Trophoblast cell (in vitro differentiated cells and primary cell): ENCODE measurements at places on chromosomes 4 and X.

DNA sequence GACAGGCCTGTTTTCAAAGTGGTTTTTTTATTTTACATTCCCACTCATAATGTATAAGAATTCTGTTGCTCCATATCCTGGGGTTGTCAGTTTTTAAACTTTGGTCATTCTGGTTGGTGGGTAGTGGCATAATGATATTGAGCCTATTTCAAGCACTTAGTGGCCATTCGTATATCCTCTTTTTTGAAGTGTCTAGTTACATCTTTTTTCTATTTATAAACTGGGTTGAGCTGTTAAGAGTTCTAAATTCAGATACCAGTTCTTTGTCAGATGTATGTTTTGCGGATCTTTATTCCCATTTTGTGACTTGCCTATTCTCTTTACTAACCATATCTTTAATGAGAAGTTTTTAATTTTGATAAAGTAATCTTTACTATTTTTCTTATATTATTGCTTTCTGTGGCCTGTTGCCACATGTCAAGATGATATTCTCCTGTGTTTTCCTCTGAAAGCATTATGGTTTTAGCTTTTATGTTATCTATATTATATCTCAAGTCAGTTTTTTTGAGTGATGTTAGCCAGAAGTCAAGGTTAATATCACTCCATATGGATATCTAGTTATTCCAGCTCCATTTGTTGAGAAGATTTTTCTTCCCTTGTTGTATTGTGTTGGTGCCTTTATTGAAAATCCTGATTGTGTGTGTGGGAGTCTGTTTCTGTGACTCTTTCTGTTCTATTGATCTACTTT, 110.9 kb downstream of the FHIP1A start:
- DNase-seq = no peak

GRCh38 chr4:182918791-182919302, 1.7 kb upstream of the DCTD start:
- DNase-seq = no peak

DNA sequence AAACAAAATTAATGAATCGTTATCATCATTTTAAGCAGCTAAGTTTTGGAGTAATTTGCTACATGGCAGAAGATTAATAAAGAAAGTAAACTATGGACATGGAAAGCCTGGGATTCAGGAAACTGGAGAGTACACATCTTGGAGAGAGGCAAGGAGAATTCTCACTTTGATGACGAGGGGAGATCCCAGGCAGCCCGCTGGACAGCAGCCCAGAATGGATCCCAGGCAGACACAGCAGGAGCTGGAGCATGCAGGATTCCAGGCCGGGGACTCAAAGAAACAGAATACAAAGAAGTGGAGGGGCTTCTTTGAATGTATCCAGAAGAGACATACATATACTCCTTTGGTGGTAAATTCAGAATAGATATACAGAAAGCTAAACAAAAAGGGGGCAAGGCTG, 118.0 kb upstream of the ATP6AP2 start:
- no peak for DNase-seq

DNA sequence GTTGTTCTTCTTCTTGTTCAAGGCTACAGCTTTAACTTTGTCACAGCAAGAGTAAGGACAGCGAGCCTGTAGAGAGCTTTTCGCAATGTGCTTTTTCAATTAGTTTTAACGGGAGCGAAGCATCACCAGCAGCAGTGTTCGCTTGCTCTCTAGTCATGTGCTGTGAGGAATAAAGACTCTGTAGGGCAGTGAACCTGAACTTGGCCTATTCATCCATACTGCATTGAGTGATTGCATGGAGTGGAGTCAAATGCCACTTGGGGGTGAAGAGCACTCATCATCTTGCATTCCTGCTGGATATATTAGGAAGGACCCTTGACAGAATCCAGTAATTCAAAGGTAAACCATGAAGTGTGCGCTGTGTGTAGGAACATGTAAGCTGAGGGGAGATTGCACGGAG, 240.0 kb downstream of the FRMPD4 start:
- DNase-seq = no peak

- no peak for DNase-seq
Observed at GRCh38 chrX:17788439-17788838, 51.1 kb downstream of the SCML1 start.

GRCh38 chr4:169115897-169116254, 105.8 kb upstream of the CBR4 start:
- DNase-seq = peak; percentile 85

DNA sequence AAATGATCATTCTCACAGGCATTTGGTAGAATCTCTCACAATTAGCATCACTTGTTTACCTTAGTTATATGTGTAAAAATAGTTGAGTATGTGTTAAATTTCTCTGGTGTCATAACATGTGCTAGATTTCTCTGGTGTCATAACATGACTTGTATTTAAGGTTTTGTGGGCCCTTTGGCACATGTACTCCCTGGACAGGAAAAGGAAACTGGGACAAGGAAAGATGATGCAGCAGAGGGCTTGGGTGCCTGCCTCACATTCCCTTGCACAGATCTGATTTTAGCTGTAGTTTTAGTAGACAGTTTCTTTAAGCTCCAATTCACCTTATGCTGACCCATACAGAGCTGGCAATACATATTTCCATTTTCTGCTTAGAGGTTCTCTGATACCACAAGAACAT, 726.0 kb downstream of the C4orf33 start:
- no peak for DNase-seq

GRCh38 chr4:103307453-103308247, 109.5 kb upstream of the CENPE start:
- DNase-seq = no peak

DNA sequence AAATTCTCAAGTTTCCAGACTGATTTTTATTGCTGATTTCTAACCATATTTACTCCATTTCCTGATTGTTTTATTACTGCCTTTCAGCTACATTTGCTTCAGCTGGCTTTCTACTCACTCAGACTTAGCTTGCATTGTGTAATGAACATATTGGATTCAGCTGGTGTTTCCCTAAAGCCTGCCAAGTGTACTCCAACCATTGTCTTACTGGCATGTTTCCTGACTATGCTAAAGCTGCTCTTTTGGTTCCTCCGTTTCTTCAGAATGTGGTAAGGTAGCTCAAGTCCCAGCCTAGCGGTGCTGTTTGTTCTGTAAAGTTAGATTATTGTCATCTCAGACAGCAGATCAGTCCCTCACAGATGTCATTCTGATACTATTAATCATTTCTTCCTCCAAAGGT, 53.1 kb upstream of the GLRA2 start:
- DNase-seq = no peak

GRCh38 chrX:10821293-10821692, 200.9 kb upstream of the MID1 start:
- DNase-seq = no peak

- DNase-seq = no peak
Observed at GRCh38 chr4:107885865-107886264, 45.5 kb upstream of the CYP2U1 start.

DNA sequence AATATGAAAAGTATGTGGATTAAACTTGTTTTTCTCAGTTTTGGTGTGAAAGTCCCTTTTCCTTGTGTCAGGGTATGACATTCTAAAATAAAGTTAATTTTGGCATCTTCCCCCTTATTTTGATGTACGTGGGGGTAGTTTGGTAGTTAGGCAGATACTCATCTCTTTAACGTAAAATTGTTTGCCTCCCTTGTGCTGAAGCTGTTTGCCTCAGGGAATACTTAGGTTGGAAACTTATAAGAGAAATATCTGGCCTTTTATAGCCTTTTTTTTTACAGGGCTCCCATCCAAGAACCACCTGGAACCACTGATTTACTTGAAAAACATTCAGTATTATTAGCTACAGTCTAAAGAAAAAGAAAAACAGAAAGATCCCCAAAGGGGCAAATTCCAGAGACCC, 85.5 kb downstream of the PHEX start:
- no peak for DNase-seq

DNA sequence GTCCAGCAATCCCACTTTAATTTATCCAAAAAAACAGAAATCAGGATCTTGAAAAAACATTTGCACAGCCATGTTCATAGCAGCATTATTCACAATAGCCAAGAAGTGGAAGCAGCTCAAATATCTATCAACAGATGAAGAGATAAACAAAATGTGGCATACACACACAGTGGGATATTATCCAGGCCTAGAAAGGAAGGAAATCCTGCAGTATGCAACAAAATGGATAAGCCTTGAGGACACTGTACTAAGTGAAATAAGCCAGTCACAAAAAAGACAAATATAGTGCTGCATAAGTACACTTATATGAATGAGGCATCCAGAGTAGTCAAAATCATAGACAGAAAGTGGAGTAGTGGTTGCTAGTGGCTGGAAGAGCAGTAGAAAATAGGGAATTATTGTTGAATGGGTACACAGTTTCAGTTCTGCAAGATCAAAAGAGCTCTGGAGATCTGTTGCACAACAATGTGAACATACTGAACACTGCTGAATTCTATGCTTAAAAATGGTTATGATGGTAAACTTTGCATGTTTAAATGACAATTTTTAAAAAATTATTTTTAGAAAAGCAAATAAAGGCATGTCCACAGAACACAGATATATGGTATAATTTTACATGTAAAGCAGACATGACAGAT, 25.6 kb downstream of the CHM start:
- DNase-seq = no peak

- no peak for DNase-seq
Observed at GRCh38 chrX:38831949-38832348, 30.7 kb downstream of the MID1IP1 start.

DNA sequence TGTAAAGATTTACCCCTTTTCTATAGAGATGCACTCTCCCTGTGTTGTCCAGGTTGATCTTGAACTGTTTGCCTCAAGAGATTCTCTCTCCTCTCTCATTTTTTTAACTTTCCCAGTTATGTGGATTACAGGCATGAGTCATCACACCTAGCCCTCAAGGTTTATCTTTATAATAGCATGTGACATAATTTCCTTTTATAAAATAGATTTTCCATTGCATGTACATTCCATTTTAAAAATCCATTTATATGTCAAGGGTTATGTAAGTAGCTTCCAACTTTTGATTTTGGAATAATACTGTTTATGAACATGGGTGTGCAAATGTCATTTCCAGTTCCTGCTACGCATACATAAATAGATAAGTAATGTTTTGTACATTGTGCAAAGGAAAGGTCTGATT, 20.6 kb downstream of the ZNF721 start:
- DNase-seq = no peak

GRCh38 chrX:39244147-39244546, 442.9 kb downstream of the MID1IP1 start:
- DNase-seq = no peak

DNA sequence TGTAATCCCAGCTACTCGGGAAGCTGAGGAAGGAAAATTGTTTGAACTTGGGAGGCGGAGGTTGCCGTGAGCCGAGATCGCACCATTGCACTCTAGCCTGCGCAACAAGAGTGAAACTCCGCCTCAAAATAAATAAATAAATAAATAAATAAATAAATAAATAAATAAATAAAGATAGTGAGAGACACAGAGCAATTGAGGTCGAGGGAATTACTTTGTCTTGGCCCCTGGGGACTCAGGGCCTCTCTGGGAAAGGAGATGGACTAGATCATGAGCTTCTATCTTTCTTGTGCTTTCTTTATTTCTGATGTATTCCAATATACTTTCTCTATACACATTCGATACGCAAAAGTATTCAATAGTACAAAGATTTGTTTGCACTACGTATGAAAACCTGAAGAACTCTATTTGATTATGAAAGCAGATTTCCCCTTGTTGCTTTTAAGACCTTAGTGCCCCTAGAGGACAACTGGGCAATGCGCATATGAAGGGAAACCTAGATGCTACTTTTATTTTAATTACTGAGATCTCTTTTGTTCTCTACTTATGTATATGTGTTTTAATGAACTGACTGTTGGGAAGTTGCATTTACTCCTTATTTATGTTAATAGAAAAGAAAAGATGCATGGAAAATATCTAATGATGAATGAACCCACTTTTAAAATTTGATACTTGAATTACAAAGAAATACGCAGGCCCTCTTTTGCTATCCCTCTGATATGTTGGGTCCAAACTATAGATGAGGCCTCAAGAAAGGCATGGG, 12.8 kb upstream of the ELOVL6 start:
- peak; percentile 17 for DNase-seq

GRCh38 chrX:121260596-121261240, 213.3 kb downstream of the GLUD2 start:
- peak; percentile 12 for DNase-seq

DNA sequence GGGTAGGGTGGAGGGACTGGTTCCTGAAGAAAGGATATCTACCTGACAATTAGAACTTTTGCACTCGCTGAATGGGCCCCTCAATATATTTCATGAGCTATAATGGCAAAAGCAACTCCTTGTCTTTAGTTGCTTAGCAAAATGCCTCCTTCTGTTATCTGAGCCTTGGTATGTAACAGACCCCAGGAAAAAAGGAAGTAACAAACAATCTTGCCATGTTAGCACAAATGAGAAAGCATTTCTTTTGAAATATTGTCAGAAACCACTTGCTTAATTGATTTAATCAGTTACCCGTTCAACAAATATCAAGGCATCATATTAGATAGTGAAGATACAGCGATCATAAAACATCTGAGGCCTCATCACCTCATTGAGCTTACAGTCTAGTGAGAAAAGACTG, 74.6 kb upstream of the MAGEA10 start:
- no peak for DNase-seq

DNA sequence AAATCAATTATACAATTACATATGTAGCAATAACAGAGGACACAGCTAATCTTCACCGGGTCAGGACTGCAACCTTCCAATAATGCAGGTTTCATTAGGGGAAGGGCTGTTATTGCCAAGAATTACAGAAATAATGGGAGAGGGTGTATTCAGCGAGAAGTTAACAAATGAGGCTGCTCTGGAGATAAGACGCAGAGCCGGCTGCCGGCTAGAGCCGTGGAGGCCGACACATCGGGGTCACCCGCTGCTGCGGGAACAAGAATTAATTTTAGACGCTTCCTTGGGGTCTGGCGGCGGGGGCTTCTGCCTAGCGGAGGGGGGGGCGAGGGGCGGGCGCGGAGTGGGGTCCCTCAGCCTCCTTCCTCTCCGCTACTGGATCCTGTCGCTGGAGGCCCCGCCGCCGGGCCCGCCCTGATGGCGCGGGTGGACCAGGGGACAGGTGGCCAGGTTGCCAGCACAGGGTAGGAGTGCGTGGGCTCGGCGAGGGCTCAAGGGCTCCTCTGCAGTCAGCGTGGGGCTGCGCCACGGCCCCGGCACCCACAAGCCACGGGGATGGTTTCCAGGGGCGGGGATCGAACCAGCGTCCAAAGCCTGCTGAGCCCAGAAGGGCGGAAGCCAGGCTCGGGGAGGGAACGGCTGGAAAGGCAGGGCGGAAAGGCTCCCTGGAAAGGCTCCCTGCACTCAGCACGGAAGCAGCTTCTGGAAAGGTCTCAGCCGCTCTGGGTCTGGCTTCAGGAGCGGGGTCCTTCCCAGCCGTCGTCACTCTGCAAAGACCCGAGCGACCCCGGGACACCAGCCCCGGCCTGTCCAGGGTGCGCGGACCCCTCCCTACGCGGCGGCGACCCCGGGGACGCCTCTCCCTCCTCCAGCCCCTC, 113.8 kb upstream of the NKX1-1 start:
- no peak for DNase-seq

DNA sequence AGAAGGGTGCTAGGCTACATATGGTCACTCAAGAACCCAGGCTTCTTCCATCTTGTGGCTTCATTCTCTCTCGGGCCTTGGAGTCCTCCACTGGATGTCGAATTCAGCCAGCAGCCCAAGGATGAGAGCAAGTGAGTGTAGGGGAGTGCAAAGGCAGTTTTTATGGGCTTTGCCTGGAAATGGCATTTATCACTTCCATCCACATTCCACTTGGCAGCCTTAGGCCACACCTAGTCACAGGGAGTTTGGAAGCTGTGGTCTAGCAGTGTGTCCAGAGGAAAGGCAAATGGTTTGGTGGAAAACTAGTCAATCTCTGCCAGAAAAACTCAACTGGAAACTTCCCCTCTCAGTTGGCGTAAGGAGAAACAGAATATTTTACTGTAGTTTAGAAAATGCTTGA, 59.0 kb downstream of the NHS start:
- DNase-seq = no peak

- DNase-seq = no peak
Observed at GRCh38 chrX:21305799-21306336, 68.3 kb upstream of the CNKSR2 start.
